Frontal cortex (tissue), 4 donors: ENCODE measurements at places on chromosomes 4 and X.

- DNase-seq, result no peak
These were observed 1.1 kb downstream of the RNF212 start for GRCh38 chr4:1112174-1112820.

DNA sequence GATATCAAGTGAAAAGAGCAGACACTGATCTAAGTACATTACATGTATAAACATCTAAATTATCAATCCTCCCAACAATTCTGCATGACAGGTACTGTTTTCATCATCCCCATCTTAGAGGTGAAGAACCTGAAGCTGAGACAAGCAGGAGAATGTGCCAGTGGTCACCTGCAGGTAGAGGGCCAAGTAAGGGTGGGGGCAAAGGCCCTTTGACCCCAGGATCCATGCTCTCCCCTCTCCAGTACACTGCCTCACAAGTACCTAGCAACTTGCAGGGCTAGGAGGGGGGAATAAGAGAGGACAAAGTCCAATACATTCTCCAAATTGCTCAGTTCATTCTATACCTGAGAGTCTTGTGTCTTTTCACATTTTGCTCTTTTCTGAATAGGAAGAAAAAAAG is 8.3 kb upstream of the MAP7D2 start:
- no peak for DNase-seq

DNA sequence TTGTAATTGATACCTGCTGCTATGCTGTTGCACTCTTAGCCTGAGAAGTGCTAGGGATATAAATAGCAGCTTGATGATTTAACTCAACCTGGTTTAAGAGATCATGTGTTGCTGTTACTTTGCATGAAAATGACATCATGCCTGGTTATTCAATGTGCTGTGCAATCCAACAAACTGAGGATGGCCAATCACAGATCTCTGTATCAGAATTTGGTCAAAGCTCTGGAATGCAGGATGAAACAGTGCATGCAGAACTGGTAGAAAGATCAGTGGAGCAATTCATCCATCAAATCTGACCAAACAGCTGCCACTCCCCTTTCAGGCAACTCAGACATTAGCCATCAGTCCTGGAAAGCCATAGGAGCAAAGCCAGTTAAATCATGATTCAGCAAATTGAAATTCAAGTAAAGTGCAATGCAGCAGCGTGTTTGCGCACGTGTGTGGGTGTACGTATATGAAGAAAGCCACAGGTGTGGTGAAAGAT is 160.3 kb upstream of the RASGEF1B start:
- DNase-seq, result no peak

- DNase-seq, result no peak
These were observed 760.2 kb upstream of the AGA start for GRCh38 chr4:178202422-178202821.

DNA sequence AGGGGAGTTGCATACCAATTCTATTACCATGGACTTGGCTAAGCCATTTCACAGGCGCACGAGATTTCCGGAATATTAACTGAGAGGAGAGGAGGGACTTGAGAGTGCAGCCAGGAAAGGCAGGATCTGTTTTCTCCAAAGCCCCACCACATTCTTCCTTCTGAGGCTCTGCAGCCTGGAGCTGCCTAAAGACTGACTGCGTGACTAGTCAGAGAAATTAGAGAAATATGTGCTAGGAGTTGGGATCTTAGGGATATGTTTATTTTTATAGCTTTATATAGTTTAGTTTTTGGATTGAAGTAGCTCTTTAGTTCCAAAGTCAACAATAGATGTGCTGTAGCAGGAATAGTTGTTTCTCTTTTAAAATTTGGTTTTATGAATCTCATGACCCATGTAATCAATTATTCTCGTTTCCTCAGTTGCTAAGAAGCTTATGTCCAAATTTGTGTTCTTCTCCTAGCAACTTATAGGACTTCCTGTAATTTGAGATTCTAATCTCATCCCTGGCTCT is 300.1 kb upstream of the DDX53 start:
- no peak for DNase-seq

DNA sequence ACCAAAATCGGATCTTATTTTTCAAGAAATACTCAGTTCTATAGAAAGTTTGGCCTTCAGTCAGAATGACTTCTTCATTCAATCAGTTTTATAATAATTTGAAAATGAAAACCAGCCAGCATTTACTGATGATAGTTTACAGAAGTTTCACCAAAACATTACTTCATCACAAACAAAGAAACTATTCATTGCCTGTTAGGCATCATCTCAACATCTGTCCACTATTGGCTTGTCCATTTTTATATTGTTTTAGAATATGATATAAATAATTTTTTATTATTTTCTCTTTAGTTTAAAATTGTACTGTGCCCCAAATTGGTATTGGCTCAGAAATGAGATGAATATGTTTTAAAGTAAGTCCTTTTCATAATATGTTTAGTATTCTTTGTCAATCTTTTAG is 38.4 kb downstream of the FAT4 start:
- no peak for DNase-seq

GRCh38 chr4:134501973-134502643 is 300.5 kb upstream of the PABPC4L start:
- no peak for DNase-seq
